ENCODE measurements at places on chromosomes 6 and 20.
A peak's percentile ranks its signal among the peaks of the same experiment; 100 is the strongest.

DNA sequence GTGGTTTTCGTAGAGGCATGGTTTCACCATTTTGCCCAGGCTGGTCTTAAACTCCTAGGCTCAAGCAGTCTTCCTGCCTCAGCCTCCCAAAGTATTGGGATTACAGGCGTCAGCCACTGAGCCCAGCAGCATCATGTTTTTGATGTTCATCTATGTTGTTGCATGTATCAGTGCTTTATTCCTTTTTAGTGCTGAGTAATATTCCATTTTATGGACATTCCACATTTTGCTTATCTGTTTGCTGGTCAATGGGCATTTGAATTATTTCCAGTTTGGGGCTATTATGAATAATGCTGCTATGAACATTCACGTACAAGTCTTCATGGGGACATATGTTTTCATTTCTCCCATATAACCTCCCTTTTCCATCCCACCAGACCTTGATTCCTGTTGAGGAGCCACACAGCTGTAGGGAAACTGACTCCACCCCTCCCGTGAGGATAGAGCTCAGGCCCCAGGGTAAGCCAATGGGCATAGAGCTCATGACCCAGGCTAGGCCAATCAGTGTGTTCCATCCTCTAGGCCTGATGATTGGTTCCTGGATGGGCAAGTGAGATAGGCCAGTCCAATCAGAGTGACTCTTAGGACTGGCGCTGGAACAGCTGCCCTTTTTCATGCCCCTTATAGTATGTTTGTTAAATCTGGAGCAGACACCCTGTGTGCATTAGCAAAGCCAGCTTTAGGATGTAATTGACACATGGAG is 49.5 kb downstream of the DLGAP4 start:
- DNase-seq: no peak

DNA sequence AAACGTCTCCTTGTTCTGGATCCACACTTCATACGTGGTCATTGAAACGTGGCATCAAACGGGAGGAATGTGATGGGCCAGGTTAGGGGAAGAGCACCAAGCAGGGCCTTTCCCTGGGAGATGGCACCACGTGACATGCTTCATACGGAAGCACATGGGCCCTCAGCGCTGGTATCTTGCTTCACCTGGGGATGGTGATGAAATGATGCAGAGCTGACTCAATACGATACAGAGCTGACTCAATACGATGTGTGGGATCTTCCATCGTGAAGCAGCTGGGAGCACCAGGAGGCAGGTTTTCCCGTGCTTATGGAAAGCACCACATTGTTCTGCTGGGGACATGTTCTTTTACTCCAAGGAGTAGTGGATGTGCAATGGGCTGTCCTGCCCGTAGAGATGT is 22.5 kb upstream of the TAGAP start:
- DNase-seq: no peak

- DNase-seq: peak; percentile 10
Observed at GRCh38 chr20:63553933-63554290, at the start of gene FNDC11. Gene FNDC11 (plus strand): TSS chr20:63554159. CDS start chr20:63555664, 1,505 bp downstream.

GRCh38 chr6:45419571-45420082 is 41.9 kb upstream of the SUPT3H start:
- peak; percentile 63 for DNase-seq

DNA sequence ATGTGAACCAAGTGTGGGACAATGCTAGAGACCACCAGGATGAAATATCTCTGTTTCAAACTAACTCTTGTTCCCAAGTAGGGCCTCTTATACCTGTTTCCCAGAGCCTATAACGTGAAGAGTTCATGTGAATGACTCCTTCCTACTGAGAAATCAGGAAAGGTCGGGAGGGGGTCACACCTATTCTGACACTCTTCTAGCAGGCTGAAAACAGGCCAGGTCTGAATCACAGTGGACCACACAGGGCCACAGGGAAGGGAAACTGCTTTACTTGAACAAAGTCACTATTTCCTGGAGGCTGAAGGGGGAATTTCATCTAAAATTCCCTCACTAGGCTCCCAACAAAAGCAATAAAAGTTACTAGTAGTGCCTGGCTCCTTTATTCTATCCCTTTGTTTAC is 88.4 kb upstream of the BMP2 start:
- no peak for DNase-seq

- peak; percentile 58 for DNase-seq
Observed at GRCh38 chr6:105733556-105734162, 330.8 kb upstream of the PREP start.

GRCh38 chr6:16719488-16719887 is 41.8 kb downstream of the ATXN1 start:
- DNase-seq: no peak

DNA sequence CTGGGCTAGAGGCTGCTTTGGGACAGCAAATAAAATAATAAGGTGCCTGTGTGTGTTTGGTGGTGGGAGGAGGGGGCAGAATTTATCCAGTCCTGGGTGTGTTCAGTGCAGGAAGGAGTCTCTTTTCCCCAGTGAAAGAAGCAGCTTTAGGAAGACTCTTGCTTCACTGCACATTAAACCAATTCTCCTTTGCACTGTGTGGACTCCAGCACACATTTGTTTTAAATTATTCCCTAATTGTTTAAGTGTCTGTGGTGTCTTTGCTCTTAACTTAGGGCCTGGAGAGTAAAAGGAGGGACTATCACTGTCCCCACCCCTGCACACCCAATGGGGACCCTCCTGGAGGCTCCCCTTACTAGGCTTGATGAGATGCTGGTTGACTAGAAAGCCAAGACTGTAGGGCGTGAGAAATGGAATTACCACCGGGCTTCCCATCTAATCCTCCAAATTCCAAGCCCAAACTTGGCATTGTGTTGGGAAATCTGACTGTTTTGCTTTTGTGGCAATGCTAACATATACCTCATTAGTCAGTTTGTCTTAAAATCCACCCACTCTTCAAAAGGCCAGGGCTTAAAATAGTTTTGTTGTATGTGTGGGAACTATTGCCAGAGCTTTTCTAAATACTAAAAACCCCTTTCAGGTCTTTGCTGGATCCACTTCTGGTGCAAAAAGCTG is 13.5 kb upstream of the DAAM2 start:
- no peak for DNase-seq

DNA sequence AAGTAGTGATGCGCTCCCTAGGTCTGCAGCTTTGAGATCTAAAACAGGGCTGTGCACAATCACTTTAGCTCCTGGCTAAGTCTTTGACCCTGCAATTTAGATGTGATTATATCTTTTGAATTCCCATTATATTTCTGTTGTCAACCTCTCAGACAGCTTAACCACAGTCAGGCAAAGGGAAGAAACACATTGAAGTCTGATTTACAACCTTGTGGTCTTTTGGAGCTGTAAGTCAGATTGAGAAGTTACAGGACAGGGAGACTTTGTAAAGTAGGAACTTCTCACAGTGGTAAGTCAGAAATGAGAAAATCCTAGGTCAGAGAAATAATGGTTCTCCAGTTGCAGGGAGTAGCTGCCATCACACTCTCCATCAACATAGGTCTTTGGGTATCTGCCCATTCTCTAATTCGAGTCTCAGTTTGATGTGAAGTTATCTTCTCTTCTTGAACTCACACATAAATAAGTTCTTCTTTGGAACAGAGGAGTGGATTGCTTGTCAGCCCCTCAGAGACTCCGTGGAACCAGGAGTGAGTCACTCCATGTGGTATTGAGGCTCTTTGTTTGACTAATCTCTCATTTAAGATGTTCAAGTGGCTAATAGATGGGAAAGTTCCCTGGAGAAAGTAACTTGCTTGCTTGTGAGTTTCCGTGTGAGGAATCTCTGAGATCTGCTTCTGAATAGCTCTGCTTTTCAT is 35.0 kb upstream of the SGK1 start:
- DNase-seq: peak; percentile 88

DNA sequence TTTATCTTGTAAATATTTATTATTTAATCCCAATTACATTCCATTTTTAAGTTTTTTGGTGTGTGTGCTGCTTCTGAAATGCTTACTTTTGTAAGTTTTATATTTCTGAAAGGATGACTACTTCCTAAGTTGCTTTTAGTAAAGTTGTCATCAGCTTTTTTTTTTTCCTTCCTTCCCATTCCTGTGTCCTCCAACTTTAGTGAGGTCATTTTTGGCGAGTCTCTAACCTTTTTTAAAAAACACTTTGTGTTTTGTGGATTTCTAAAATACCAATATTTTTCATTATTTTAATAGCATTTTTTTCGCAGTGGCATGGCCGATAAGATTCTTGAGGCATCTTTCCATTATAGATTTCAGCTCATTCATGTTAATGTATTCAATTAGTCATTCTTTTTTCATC is 30.9 kb downstream of the FIG4 start:
- DNase-seq: no peak

DNA sequence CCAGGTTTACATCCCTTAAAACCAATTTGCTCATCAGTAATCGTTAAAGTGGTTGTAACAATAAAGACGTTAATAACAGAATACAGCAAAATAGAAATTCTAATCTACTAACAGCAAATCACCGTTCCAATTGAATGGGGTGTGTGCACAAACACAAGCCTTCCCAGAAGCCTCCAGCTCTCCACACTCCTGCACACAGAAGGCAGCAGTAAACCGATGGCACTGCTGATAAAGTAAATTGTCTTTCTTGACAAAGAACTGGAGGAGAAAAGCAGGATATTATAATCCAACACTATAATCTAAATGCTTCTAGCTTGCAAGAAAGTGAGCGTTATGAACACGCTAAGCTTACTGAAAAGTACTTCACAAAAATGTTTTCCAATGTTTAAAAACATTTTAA is 7.0 kb downstream of the ZNF217 start:
- no peak for DNase-seq

DNA sequence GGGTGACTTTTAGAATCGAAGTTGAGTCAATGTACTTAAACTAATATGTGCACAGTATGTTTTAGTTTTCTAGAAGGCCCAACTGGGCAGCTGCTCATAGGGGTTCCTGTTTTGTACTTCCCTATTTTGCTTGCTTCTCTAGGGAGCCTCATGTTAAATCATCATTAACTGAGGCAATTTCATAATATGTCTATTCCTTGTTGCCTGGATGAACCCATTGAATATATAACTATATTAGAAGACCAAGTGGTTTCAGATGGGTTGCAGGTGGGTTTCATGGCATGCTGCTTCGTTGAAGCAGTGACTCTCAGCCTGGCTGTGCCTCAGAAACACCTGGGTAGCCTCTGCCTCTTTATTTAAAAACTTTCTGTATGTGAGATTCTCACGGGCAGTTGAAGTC is 22.2 kb downstream of the CARMIL1 start:
- no peak for DNase-seq

DNA sequence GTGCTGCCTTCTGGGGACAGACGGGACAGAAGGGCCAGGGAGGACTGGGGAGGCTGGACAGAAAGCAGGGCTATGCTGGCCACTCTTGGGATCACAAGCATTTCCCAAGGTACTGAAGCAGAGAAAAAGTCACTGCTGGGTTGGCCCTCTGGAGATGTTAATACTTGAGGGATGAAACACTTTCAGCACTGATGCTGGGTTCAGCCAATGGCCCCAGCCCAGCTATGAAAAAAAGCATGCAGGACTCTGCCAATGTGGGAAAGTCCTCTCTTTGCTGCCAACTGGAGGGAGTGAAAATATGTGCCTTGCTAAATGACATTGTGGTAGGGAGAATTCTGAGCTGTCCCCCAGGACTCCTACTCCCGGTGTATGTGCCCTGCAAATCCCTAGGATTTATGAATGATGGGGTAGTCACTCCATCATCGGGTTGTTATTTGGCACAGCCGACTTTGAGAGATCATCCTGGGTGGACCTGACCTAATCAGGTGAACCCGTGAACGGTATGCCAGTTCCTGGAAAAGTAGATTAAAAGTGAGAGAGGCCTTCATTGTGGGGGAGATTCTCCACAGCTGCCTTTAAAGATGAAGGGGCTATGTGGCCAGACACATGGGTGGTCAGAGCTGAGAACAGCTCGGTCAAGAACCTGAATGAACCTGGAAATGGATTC is 119.9 kb upstream of the TRAF3IP2 start:
- no peak for DNase-seq

DNA sequence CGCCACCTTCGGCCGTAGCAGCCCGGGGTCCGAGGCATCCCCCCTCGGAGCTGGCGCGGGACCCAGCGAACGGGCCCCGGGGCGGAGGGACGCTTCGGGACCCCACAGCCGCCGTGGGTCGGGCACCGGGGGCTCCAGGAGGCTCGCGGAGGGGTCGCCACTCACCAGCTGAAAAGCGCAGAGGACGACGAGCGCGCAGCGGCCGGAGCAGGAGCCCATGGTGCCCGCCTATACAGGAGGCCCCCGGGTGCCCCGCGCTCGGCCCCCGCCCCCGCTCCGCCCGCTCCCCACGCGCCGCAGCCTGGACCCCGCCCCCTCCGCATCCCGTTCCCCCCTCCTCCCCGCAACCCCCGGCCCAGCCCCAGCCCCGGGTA is at the start of gene NKAIN4:
Gene NKAIN4, minus strand, starts transcription at position 232 of the 374 bp plus-strand sequence. Its CDS starts 13 bp downstream, at position 219.
- DNase-seq: no peak
